Daoy (cell line): ENCODE measurements at places on chromosomes 1 and 21.

GRCh38 chr1:228794173-228794572 is 58.9 kb downstream of the RHOU start:
- peak; percentile 27 for DNase-seq

DNA sequence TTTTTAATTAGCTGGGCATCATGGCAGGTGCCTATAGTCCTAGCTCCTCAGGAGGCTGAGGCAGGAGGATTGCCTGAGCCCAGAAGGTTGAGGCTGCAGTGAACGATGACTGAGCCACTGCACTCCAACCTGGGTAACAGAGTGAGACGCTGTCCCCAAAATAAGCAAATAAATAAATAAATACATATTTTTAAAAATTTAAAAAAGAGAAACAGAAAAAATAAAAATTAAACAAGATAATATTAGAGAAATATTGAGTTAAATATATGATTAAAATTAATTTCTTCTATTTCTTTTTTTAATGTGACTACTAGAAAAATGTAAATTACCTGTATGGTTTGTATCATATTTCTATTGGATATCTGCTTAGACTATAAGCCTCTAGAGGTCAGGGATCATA is 59.3 kb upstream of the ATP1A1 start:
- DNase-seq: no peak

DNA sequence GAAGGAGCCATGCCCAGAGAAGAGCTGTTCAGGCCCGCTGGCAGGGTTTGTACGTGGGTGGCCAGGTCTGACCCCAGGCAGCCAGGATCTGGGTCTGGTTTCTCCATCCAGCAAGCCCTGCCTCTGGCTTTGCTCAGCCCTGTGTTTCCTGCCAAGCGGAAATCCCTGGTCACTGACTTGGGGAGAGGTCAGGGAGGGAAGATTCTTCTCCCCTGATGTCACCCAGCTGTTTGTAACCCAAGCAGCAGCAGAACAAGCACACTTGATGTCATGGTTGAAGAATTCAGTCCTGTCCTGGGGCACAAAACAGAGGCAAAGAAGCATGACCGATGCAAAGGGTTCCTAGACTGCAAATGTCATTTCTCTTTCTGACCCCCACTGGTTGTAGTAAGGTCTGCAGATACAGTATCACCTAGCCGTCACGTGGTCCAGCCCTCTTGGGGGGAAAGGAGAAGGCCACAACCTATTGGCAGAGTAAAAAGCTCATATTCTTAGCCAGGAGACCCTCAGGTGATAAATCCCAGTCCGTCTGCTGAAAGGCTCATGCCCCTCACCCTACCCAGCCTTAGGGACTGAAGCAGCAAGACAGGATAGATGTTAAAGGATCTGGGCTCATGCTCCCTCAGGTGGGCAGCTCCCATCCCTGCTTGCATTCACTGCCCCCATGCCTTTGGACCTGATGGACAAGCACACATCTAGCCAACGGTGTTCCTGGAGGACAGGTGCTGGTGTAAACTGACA is 120.9 kb downstream of the SYT2 start:
- peak; percentile 99 for DNase-seq

GRCh38 chr1:78651241-78651640 is 1.6 kb downstream of the IFI44 start:
- peak; percentile 81 for DNase-seq

DNA sequence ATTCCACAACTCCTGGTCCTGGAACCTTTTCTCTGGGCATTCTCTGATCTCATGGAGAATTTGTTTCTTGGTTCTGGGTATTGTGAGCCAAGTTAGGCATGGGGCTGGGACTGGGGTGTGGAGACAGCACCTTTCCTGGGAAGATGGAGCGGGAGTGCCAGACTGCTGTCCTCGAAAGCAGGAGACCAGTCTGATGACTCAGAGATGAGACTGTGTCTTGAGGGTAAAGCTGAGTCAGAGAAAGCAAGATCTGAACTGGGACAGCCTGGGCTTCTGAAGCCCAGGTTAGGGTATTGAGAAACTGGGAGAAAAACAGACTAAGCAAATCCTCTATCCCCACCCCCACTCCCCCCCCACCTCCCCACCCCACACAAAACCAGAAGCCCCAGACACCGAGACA is 2.2 kb upstream of the KANK4 start:
- DNase-seq: peak; percentile 86
